ENCODE measurements at places on chromosomes 5 and 9. TPM values are rescaled to one million over a fixed set of nuclear protein-coding genes. Genes with fewer than 3 reads are reported as not detected.
A peak's percentile ranks its signal among the peaks of the same experiment; 100 is the strongest.

DNA sequence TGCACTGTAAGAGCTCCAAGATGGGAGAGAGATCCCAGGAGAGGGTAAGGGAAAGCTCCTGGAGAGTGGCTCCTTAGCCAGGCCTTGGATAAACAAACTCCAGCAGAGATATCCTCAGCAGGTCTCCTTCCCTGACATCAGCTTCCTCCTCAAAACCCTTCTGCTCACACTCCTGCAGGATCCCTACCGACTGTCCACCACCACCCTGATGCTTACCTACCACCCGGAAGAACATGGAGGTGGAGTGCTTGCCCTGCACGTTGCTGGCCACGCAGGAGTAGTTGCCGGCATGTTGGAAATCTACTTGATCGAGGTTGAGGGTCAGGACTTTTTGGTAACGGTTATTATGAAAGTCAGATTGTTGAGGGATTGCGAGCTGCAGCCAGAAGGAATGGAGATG is 9.3 kb downstream of the CSF1R start:
- DNase-seq = no peak
- no peaks in the 10 kb centered on the region for H3K27me3 ChIP-seq
- H3K4me3 ChIP-seq = no peak overlapping the region
- H3K27ac ChIP-seq = no peak overlapping the region
- H3K36me3 ChIP-seq = no peaks in the 10 kb centered on the region
- H3K4me1 ChIP-seq = no peaks in the 10 kb centered on the region

DNA sequence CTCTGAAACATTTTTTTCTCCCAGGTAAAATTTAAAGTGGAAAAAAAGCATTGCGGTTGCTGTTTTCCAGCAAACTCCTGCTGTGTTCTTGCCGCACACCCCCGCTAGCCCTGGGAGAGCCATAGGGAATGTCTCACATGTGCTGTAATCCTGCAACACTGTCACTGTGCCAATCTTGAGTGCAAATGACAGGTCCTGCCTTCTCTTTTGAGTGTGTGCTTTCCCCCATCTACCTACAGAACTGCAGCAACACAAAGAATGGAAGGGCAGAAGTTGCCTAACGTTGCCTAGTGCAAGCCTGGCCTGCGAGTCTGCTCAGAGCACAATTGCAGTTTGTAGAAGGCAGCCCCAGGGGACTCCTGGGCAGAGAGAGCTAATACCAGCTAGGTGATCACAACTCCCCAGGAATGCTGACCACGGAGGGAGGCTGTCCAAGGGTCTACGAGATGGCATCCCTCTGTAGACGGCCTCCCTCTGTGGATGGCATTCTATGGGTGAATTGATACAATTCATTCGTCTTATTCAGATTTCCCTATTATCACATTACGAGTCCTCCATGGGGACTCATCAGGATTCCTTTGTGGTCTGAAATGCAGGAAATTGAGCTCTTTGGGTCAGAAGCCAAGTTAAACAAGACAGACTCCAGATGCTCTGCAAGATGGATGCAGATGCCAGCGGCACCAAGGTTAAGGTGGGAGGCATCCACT is 172.6 kb upstream of the S1PR3 start:
- no peaks in the 10 kb centered on the region for H3K36me3 ChIP-seq
- H3K27ac ChIP-seq = no peak overlapping the region
- H3K27me3 ChIP-seq = no peaks in the 10 kb centered on the region
- no peak for DNase-seq

GRCh38 chr5:179276838-179277395 is 68.3 kb downstream of the ADAMTS2 start:
- H3K36me3 ChIP-seq = no peaks in the 10 kb centered on the region
- H3K27me3 ChIP-seq = no peaks in the 10 kb centered on the region
- H3K4me3 ChIP-seq = no peak overlapping the region
- no peak for DNase-seq
- H3K4me1 ChIP-seq = no peaks in the 10 kb centered on the region

- no peaks in the 10 kb centered on the region for H3K36me3 ChIP-seq
- H3K4me1 ChIP-seq = no peaks in the 10 kb centered on the region
- DNase-seq = no peak
- H3K27ac ChIP-seq = no peak overlapping the region
- no peak overlapping the region for H3K4me3 ChIP-seq
Observed at GRCh38 chr9:79945495-79945894, 373.7 kb downstream of the TLE4 start.

DNA sequence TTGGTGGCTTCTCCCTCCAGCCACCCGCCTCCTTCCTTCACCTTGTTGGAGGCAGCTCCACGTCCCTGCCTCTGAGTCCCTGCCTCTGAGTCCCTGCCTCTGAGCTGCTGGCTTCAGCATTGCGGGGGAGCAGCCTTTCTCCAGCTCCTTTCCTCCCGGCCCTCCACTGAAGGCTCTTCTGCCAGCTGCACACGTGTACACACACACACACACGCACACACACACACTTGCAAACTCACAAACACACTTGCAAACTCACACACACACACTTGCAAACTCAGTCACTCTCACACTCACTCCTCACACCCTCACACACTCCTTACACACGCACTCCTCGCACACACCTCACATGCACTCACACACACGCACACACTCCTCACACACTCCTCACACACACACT is 45.1 kb downstream of the C9orf50 start:
- H3K4me1 ChIP-seq = peaks cover 7% of the 10 kb centered on the region
- H3K36me3 ChIP-seq = no peaks in the 10 kb centered on the region
- H3K27ac ChIP-seq = no peak overlapping the region
- H3K4me3 ChIP-seq = no peak overlapping the region
- DNase-seq = no peak

Gene AMBP
- total RNA-seq = 53.4 TPM

Gene DAB2IP
- 25.2 TPM for total RNA-seq

Gene CD74
- 405 TPM for total RNA-seq

GRCh38 chr5:5886812-5887486 is 464.5 kb downstream of the ICE1 start:
- H3K27me3 ChIP-seq = no peaks in the 10 kb centered on the region
- H3K4me3 ChIP-seq = no peak overlapping the region
- H3K4me1 ChIP-seq = no peaks in the 10 kb centered on the region
- no peaks in the 10 kb centered on the region for H3K36me3 ChIP-seq
- DNase-seq = peak; percentile 18

Gene VLDLR
- total RNA-seq = 14.8 TPM

GRCh38 chr5:65919773-65920172 is 6.6 kb upstream of the ERBIN start:
- H3K27me3 ChIP-seq = no peaks in the 10 kb centered on the region
- H3K4me3 ChIP-seq = no peak overlapping the region
- DNase-seq = no peak
- H3K36me3 ChIP-seq = no peaks in the 10 kb centered on the region
- H3K27ac ChIP-seq = no peak overlapping the region

DNA sequence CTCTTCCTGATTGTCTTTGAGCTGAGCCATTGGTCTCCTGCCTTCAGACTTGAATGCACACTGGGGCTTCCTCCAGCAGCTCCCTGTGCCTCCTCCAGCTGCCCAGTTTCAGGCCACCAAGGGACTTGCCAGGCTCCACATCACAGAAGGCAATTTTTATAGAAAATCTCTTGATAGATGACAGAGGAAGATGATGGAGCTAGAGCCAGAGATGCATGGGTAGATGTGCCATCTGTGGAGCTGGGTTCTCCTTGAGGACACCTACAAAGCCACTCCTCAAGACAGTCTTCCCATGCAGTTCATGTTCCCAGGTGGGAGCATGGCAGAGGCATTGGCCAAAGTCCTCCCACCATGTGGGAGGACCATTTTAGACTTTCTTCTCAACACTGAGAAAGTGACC is 239.6 kb upstream of the IRX1 start:
- H3K4me1 ChIP-seq = no peaks in the 10 kb centered on the region
- no peak overlapping the region for H3K27ac ChIP-seq
- no peak overlapping the region for H3K4me3 ChIP-seq
- H3K27me3 ChIP-seq = no peaks in the 10 kb centered on the region
- DNase-seq = no peak
- no peaks in the 10 kb centered on the region for H3K36me3 ChIP-seq

Gene SPINK13
- total RNA-seq = 5.7 TPM

DNA sequence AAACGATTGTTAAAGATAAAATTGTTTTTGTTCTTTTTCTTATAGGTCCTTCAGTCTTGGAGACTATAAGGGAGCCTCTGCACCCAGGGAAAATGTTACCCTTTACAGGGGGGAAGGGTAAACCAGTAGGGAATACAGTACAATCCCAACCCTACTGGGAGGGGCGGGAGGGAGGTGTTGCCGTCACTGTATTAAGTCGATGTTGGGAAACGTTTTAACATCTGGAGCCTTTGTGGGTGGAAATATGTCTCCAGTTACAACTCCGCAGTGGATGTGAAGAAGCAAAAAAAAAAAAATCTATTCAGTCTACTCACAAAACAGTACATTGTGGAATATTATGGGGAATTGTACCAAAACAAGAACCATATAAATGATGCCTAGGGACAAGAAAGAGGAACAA is 47.2 kb upstream of the FCHO2 start:
- peaks cover 36% of the 10 kb centered on the region for H3K36me3 ChIP-seq
- H3K27me3 ChIP-seq = no peaks in the 10 kb centered on the region
- DNase-seq = no peak

Gene GPX8
- total RNA-seq = 6.7 TPM

DNA sequence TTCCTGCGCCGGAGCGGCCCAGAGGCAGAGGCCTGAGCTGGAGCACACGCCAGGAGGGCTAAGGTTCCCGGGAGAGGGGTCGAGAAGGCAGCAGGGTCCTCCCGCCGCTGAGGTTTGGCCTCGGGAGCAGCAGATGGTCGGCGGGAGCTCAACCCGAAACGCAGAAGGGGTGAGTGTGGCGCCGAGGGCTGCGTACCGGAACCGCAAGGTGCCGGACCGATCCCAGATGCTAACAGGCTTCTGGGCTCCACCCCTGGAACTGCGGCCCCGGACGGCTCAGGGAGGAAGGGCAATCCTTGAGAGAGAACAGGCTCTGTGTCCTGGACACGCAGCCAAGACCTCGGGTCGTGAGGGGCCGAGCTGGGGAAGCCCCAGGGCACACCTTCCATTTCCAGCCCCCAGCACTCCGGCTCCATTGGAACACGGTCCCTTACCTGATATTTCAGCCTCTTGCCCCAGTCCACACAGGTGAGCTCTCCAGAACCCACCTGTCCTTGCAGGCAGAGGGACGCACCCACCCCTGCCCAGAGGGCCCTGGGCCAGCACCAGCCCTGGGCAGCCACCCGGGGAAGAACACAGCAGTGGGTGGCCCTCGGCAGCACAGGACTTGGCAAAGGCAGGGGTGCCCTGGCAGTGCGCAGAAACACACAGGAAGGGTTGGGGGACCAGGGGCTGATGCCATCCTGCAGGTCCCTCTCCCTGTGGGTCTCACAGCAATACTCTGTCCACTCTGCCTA is 1.4 kb downstream of the LHX3 start:
- no peaks in the 10 kb centered on the region for H3K36me3 ChIP-seq
- no peak overlapping the region for H3K27ac ChIP-seq
- no peak overlapping the region for H3K4me3 ChIP-seq
- H3K27me3 ChIP-seq = no peaks in the 10 kb centered on the region
- DNase-seq = no peak

GRCh38 chr9:100379862-100380261 is 27.1 kb upstream of the TEX10 start:
- no peak overlapping the region for H3K4me3 ChIP-seq
- H3K4me1 ChIP-seq = no peaks in the 10 kb centered on the region
- H3K36me3 ChIP-seq = no peaks in the 10 kb centered on the region
- H3K27me3 ChIP-seq = no peaks in the 10 kb centered on the region
- no peak overlapping the region for H3K27ac ChIP-seq
- DNase-seq = no peak

Gene ARID3C
- total RNA-seq = not detected

DNA sequence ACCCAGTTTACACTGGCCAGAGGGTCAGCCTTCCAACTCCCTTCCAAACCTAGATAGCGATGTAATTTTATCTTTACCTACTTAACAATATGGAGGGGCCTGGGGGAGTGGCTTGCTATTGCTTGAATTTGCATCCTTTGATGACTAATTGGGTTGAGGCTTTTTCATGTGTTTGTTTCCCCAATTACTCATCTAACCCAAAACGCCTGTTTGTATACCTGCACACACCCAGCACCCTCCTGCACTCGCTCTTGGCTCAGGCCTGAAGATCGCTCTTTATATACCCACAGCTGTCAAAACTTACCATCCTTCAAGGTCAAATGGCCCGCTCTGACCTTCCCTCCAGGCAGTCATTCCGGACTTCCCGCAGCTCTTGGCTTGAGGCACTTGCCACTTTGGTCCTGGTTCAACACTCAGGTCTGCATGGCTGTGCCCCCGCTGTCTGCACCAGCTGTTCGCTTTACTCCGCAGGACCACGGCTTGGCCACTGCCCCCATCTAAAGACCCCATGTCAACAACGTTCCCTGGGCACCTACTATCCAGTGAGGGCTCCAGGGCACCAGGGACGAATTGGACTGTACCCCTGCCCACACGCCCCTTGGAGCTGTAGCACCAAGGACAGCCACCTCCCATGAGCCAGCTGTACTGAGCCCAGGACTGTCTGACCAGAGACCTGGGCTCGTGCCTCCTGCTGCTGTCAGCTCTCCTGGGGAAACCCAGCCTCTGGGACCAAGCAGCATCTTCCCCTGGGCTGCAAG is 76.1 kb upstream of the ADAMTS2 start:
- no peak overlapping the region for H3K4me3 ChIP-seq
- no peak overlapping the region for H3K27ac ChIP-seq
- no peaks in the 10 kb centered on the region for H3K36me3 ChIP-seq
- no peak for DNase-seq
- no peaks in the 10 kb centered on the region for H3K27me3 ChIP-seq

All from body of pancreas (tissue), 4 donors.